ENCODE measurements at places on chromosomes 7 and 10.

DNA sequence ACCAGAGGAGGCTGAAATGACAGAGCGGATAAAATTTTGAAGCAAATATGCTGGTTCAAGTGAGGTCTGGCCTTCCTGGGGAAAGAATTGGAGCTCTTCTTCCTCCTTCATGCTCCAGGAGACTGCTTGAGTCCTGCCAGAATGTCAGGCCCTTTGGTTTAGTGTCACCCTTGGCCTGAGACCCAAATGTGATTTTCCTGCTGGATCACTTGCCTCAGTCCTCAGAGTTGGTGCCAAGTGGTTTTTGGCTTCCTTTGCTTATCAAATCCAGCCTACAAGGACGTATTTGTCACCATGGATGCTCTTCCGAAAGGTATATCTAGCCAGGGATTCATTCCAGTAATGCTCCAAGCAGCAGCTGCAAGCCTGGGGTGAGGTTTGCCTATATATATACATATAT, 118.4 kb downstream of the PLPP4 start:
- DNase-seq = no peak

DNA sequence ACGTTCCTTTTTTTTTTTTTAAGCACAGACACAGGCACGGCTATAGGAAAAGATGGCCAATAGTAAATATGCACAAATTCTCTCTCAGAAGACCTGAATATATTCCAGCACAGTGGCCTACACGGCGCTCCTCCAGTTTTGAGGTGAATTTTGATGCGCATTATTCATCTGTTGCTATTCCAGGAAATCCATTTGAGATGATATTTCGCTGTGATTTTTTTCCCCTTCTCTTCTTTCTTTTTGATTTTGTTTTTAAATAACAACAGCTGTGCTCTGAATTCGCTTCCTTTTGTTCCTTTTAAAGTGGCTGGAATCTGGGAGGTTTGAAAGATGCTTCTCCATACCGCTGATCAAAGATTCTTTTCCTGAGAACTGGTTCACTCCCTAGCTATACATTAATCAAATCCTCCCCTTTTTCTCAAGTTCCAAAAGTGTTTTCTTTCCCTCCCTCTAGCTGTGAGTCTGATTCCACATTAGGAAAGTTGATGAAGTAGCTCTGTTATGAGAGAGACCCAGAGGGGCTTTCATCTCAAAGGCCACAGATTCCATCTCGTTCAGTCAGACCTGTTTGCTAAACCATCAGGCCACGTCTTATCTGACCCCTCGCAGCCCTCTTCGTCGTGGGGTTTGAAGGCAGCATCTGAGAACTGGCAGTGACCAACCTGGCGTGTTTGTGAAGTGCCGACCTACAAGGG, 602.7 kb upstream of the NRP1 start:
- DNase-seq = no peak

DNA sequence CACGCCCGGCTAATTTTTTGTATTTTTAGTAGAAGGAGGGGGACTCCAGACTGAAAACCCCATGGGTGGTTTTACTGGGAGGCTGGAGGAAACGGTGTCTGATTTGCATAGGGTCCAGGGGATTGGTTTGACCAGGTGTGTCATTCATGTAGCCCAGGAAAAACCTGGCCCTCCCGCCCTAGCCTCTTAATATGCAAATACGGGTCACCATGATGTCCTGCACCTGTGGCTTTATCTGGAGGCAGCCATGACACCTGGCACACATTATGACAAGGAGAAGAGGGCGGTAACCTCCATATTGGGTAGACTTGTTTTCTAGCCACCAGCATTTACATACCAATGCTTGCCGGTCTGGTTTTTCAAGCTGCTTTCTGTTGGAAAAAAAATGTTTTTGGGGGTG, 68.0 kb downstream of the TRIL start:
- peak; percentile 2 for DNase-seq

- no peak for DNase-seq
Observed at GRCh38 chr7:54242776-54243175, 299.4 kb upstream of the VSTM2A start.

DNA sequence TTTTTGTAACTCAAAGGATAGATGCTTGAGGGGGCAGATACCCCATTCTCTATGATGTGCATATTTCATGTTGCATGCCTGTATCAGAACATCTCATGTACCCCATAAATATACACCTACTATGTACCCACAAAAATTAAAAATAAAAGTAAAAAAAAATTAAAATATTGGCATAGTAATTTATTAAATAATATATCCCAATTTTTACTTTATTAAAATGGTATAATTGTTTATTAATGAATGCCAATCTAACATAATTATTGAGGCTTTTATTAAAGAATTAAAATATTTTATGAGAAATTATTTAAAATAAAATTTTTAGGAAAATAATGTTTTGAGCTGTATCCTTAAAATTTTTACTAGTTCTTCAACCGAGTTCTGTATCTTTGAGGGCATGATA, 18.9 kb upstream of the HBP1 start:
- DNase-seq = no peak

- no peak for DNase-seq
Observed at GRCh38 chr10:131282961-131283360, 28.6 kb downstream of the TCERG1L start.

DNA sequence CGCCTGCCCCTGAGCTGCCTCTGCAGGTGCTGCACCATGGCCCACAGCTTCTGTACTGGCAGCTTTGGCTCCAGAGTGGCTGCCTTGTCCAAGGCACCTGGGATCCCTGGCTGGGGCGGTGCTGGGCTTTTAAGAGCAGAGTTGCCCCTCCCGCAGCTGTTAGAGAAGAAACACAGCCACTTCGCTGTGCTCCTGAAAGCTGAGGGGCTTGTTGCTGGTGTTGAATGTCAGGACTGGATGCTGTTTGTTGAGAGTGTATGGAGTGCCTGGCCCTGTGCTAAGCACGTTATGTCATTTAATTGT, 6.2 kb downstream of the FAM241B start:
- no peak for DNase-seq

- DNase-seq = no peak
Observed at GRCh38 chr7:20439416-20440185, 108.9 kb downstream of the ITGB8 start.

DNA sequence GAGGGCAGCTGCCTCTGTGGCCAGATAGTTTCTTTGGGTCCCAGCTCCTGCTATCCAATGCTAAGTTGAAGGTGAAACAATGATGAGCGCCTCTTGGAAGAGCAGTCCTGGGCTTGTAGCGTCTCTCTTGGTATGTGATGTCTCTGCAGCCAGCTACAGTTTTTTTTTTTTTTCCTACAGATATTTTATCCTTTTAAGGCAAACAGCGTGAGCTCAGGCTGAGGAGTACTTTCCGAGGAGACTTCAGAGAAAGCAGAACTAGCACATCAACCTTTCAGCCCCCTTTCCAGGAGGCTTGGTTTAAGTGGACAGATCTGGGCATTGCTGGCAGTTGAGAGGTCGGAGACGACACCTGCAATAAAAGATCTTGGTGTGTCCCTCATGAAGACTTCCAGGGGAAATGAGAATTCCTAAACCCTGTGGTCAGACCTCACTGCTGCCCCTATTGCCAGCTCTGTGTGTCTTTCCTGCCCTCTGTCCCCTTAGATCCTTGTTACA, 9.1 kb downstream of the PRKG1 start:
- DNase-seq = no peak

- DNase-seq = no peak
Observed at GRCh38 chr7:49229246-49229645, 304.9 kb downstream of the CDC14C start.

- peak; percentile 87 for DNase-seq
Observed at GRCh38 chr7:26853788-26854393, 10.5 kb downstream of the SKAP2 start.

GRCh38 chr10:46223064-46223480, 63.7 kb upstream of the ANTXRL start:
- peak; percentile 31 for DNase-seq

DNA sequence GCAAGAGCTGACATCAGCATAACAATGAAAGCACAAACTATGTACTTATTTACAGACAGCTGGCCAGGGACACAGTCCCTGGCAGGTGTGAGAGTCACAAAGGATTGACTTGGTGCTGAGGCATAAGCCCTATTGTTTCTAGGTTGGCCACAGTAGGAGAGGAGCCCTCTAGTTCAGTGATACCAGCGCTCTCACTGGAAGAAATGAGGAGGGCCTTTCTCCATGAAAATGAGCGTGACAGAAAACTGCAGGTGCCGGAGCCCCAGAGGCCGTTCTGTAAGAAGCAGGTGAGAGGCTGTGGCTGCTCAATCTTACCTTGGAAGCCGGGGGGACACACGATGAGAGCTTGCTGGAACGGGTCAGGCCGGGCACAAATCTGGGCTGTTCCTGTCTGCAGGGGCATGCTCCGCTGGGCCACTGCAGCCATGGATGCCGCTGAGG, 90.5 kb downstream of the CLEC2L start:
- DNase-seq = no peak

DNA sequence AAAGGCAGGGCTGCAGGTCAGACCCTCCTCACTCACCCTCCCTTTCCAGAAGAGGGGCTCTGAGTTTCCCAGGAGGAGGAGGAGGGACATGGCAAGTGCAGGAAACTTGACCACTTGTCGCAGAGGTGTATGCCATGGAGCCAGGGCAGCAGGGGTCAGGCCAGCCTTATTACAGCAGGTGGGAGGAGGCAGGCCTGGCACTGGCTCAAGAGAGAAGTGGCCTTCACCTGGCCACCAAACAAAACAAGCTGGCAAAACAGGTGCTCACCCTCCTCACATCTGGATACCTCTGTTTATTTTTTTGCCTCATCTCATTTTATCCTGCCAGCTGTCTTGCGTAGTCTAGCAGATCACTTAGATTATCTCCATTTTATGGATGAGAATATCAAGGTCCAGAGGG, 12.5 kb downstream of the COL13A1 start:
- DNase-seq = no peak

DNA sequence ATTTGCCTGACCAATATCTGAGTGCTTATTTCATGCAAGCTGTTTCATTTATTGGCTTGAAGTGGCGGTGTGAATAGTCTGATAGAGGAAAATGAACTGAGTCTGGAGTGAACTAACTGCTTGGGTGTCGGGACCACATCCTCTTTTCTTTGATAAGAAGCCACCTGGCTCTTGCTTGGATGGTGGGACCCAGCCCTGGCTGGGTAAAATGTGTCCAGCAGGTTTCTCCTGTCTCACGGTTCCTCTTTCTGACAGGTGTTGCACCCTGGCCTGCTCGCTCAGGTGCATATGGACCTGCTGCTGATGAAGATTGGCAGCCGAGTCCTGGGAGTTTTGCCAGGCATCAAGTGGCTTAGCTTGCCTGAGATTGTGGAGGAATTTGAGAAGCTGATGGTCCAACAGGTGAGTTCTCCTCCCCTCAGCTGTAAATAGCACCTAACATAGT, 1.6 kb downstream of the ADCK2 start:
- DNase-seq = no peak
